ENCODE measurements at places on chromosomes 3 and 15.
A peak's percentile ranks its signal among the peaks of the same experiment; 100 is the strongest.

DNA sequence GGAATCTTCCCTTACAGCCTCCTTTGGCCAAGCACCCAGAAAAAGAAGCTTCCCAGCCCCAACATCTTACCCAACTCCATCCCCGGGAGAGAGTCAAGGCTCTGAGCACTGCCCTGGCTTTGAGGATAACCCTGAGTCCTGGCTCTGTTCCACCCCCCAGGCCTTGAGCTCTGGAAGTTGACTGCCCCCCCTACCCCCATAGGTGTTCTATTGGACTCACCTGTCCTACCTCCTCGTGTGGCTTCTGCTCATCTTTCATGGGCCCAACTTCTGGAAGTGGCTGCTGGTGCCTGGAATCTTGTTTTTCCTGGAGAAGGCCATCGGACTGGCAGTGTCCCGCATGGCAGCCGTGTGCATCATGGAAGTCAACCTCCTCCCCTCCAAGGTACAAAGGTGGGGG, 22.3 kb downstream of the NOX5 start:
- no peak for DNase-seq

- no peak for DNase-seq
Measured at GRCh38 chr3:126342211-126342610, 15.0 kb downstream of the KLF15 start.

- DNase-seq: no peak
Measured at GRCh38 chr3:180626844-180627243, 24.9 kb downstream of the TTC14 start.

DNA sequence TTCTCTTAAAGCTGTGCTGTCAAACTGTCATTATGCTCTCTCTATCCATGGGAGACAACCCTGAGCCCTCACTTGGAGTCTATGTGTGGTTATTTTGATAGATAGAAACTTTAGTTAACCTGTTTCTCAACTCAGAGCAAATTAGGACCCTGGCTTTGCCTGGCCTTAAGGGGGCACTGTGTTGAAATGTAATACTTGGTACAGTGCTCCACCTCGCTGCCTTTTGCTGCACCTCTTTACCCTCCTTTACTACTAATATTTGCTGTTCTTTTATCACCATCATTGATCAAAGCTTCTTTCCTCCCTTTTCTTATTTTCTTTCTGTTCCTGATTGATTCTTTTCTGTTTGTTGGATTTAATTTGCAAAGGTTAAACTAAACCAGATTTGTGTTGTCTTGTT, 34.3 kb downstream of the STT3B start:
- no peak for DNase-seq

- no peak for DNase-seq
Measured at GRCh38 chr3:12135029-12135657, 23.6 kb downstream of the TIMP4 start.

DNA sequence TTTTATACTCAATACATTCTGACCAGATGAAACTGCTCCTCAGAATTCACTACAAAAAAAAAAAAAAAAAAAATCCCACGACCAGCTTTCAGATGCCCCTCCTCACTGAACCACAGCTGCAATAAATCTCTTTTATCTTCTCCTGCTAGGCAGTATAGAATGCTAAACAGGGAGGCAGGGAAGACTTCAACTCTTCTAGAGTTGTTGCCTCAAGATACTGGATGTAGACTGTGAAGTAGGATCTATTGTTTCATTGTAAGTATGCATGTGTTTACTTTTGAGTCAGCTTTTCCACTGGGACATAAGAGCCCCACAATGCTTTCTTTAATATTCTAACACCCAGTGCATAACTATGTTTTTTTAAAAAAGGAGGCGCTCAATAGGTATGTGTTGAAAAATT, 401.4 kb downstream of the TBL1XR1 start:
- DNase-seq: no peak

GRCh38 chr15:73240866-73241499, 127.8 kb downstream of the HCN4 start:
- peak; percentile 17 for DNase-seq

- DNase-seq: no peak
Measured at GRCh38 chr3:65561617-65562016, 477.1 kb downstream of the MAGI1 start.

GRCh38 chr15:26028086-26028740, 165.1 kb upstream of the ATP10A start:
- DNase-seq: no peak

GRCh38 chr3:112736386-112736785, 95.4 kb upstream of the CCDC80 start:
- no peak for DNase-seq

- no peak for DNase-seq
Measured at GRCh38 chr15:66829551-66830121, 127.6 kb downstream of the SMAD6 start.

DNA sequence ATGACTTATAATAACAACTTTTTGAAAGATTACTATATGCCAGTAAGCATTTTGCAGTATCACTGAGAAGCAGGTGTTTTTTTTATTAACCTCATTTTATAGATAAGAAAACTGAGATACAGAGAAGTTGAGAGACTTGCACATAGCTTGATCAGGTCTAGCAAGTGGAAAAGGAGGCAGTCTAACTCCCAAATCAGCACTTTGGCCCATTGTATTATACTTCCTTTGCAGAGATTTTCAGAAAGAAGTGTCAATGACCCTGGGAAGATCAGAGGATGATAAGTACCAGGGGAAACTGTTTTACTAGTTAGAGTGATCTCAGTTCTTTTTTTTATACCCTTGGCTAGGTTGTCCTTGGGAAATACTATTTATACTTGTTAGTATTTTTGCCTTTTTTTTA, 358.7 kb downstream of the SQOR start:
- no peak for DNase-seq

DNA sequence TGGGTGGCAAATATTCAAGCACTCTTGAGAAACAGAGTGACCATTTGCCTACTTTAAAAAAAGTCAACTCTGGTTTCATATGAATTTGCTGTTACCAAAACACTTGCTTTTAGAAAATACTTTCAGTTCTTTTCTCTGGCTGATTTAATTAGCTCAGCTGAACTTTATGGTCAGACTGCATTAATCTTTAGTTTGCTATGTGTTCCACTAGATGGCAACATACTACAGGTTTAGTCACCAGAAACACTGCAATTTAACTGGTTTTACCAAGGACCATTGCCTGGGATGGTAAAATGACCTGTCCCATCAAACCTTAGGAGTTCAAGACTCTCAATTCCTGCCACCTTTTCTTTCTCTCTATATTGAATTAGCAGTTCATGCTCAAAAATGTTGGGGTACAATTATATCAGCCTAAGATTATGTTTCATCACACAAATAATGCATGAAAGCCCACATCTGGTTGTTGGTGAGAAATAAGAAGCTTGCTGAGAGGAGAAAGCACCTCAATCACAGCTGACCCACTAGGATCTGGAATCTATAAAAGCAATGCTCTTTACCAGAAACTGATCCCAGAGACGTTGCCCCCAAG, 14.2 kb downstream of the EIF4E3 start:
- no peak for DNase-seq

GRCh38 chr3:7651274-7651673, 790.4 kb downstream of the GRM7 start:
- no peak for DNase-seq

DNA sequence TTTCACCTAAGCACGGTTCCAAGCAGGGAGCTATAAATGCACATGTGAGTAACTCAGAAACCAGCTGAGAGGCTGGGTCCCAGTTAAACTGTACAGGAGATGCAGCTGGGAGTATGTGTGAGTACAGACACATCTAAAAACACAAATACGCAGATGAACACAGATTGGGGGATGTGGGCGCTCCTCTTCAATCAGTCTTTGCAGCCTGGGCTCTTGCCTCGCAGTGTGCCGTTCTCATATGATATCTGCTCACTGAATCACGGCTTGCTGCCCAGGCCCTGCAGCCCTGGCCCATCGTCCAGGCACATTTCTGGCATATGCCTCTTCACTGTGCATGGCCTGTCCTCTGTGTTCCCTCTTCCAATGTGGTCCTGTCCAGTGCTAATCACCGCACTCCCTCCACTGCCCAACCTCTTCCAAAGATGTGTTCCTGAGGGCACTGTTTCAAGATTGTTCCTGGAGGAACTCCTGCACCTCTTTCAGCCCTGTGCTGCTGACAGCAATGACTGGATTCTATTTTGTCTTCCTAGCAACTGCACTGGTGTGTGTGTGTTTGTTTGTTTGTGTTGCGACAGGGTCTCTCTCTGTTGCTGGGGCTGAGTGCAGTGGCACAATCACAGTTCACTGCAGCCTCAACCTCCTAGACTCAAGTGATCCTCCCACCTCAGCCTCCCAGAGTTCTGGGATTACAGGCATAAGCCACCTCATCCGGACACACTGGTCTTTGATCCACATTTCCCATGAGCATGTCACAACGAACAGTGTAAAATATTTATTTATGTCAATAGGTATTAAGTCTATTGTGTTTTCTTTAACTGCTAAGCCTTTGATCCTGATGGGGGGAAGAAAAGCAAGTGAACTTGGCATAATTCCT, 17.0 kb downstream of the CA12 start:
- DNase-seq: no peak

DNA sequence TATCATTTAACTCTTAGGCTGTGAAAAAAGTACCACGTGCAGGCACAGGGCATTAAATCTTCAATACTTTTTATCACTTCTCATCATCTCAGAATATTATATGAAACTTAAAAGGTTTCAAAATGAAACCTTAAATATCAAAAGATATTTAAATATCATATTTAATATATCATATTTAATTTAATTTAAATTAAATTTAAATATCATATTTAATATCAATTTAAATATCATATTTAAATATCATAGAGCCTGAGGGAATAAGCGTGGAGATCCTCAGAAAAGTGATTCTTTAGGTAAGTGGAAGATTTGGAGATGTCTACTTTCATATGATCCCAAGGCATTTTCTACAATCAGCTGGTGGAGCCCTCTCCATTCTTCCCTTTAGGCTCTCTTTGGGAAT, 716.6 kb downstream of the OTOL1 start:
- DNase-seq: no peak

- no peak for DNase-seq
Measured at GRCh38 chr3:157534725-157535161, 31.5 kb upstream of the VEPH1 start.

DNA sequence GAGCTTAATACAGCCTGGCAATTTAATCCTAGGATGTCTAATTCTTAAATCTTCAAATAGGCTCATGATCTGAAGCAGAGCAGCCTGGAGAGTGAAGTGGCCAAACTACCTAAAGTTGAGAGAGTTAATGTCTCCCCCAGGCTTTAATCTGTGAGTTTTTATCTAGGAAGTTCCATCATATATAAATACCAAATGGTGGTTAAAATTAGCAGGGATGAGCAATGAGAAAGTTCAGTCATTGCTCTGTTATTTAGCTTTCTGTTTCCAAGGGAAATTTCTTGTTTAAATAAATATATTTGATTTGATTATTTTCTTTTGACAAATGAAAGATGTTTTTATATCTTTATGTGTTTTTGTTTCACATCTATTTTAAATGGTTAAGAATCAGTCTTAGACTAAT, 274.4 kb upstream of the UMPS start:
- DNase-seq: no peak

DNA sequence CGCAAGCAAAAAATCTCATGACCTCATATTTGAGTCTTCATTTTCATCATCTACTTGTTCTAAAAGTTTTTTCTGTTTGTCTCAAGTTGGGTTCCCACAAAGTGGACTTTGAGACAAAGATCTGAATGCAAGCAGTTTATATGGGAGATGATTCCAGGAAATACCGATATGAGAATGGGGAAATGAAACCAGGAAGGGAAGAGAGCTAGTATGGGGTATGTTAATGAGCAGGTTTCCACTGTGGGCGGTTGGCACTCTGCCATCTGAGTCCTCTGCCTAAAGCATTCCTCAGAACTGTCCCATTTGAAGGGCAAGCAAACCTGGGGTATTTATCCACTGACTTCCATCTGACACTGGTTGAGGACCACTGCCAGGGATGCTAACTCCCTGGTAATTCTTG, 8.8 kb downstream of the ADPRH start:
- DNase-seq: no peak

GRCh38 chr3:188607805-188608315, 453.9 kb downstream of the LPP start:
- DNase-seq: no peak

DNA sequence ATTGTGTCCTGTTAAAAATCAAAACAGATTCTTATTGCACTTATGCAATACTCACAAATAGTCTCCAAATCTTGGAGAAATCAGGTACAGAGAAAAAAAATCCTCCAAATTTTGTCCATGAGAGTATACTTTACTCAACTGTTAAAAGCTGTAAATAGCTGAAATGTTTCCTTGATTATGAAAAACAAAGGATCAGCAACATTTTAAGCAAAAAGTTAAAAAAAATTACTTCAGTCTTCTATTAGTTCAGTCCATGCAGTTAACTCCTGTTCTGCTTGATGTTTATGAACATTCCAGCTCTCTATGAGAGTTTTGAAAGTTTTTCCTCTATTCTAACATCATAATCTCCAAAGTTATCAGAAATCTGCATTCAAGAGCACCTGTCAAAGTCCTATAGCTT, 22.8 kb upstream of the ZNF80 start:
- no peak for DNase-seq

DNA sequence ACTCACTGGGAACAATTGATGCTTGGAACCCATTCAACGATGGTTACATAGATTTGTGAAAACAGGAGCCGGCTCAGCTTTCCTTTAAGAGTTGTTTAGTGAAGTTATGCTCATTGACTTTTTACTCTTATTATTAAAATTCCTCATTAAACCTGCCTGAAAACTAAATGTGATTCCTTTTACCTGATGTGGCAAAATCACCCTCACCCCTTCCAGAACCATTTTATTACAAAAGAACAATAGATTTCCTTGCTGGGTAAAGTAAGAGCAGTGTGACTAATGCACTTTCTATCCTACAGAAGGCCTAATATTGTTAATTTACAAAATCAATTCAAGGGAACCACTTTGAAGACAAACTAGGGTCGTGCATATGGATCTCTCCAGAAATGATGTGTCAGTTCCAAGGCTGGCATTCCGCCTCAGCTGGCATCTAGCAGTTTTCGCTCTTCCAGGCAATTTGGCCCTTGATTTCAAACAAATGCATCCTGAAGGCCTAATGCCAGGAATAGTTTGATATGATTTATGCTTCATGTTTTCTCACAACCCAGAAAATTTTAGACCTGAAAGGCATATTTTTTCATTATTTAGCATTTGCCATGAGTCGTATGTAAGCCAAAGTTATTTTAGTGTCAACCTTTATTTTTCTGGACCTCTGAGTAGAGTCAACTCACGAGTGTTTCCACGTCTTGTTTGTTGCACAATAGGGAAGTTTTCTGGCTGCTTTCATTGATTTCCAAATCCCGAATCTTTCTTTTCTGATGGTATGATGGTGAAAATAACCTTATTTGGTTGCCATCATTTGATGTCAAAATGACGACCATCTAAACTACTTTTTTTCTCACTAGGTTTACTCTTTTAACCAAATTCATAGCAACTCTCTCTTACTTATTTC, 447.8 kb downstream of the MECOM start:
- no peak for DNase-seq

GRCh38 chr3:179236669-179237301, 14.1 kb downstream of the KCNMB3 start:
- DNase-seq: no peak

DNA sequence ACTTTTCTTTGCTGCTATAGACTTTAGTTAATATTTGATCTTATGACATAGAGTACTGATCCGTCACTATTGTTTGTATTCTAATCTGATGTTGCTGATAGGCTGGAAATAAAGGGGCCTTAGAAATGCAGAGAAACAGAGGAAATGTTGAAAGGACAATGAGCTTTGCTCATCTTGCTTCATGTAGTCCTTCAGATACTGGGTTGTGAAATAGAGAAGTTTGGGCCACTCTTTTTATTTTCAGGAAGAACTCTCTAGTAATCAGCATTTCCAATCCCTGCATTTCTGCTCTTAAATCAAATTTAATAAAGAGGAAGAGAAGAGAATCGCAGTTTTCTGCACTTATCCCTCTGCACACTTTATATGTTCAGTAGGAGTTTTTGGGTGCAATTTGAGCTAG, 192.8 kb upstream of the THBS1 start:
- no peak for DNase-seq

All from NCI-H187 (cell line).